ENCODE measurements at places on chromosomes 2 and 18. TPM values are rescaled to one million over a fixed set of nuclear protein-coding genes. Genes with fewer than 3 reads are reported as not detected.

DNA sequence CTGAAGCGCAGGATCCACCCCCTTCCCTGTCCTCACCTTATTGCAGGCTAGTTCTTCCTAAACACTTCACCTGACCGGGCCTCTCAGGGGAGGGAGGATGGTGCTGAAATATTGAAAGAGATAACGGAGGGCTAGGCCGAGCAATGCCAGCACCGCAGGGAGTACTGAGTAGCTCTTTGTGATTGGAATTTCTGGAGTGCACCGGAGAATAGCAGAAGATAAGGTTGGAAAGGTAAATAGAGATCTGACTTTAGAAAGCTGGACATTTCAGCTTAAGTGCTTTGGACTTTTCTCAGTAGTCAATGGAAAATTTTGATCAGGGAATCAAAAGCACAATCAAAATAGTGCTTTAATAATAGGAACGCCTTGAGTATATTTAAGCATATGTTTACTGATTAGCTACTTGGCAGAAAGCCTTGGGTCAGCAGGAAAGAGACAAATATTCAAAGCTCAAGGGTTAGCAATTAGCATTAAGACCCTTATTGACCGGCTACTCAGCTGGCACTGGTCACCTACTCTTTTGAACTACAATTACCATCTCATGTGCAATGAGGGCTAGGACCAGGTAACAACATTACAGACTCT, 142.9 kb upstream of the NDUFV2 start:
- DNase-seq: no peak
- peaks cover 4% of the 10 kb centered on the region for H3K27me3 ChIP-seq
- H3K4me3 ChIP-seq: no peak overlapping the region
- H3K4me1 ChIP-seq: no peaks in the 10 kb centered on the region
- no peaks in the 10 kb centered on the region for H3K36me3 ChIP-seq

DNA sequence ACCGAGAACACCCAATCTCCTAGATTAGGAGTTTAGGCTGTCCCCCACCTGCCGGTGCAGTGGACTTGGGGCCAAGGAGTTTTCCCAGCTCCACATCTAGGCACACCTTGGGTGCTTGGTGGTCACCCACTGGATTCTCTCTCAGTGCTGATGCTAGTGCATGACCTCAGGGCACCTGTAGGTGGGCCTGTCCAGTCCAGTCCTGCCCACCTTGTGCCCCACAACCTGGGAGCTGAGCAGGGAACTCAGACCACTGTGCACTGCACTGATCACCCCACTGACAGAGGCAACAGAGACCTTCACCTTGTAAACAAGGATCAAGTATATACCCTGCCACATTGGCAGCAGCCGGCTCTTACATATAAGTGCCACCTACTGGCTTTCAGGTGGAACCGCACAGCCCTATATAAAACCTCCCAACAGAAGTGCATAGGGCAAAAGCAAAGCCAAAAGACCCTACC, 12.7 kb upstream of the CDH19 start:
- H3K4me1 ChIP-seq: no peaks in the 10 kb centered on the region
- DNase-seq: no peak
- H3K36me3 ChIP-seq: no peaks in the 10 kb centered on the region
- H3K27me3 ChIP-seq: peaks cover 2% of the 10 kb centered on the region

Gene SERPINB12
- not detected for total RNA-seq

Gene BUB1
- total RNA-seq: 56.1 TPM

Data from activated T-helper 1 cell treated with anti-CD3 and anti-CD28 coated beads, Interleukin-12 subunit alpha, Interleukin-12 subunit beta, Interleukin-2, Interleukin-4 antibody, amounts not matched to agents 30 ng/mL and 10 ng/mL and 1 ng/mL, durations not matched to agents 14 hours and 24 hours and 36 hours (primary cell).